Stimulated activated CD4-positive, alpha-beta T cell treated with anti-CD3 and anti-CD28 coated beads, Interleukin-12 subunit alpha, Interleukin-12 subunit beta, amount 100 ng/mL, for 24 hours (primary cell): ENCODE measurements at places on chromosomes 7 and 10.

- DNase-seq, result no peak
Observed at GRCh38 chr10:33112831-33113455, 154.9 kb upstream of the ITGB1 start.

GRCh38 chr7:110841840-110842545, 248.9 kb upstream of the LRRN3 start:
- DNase-seq, result no peak

DNA sequence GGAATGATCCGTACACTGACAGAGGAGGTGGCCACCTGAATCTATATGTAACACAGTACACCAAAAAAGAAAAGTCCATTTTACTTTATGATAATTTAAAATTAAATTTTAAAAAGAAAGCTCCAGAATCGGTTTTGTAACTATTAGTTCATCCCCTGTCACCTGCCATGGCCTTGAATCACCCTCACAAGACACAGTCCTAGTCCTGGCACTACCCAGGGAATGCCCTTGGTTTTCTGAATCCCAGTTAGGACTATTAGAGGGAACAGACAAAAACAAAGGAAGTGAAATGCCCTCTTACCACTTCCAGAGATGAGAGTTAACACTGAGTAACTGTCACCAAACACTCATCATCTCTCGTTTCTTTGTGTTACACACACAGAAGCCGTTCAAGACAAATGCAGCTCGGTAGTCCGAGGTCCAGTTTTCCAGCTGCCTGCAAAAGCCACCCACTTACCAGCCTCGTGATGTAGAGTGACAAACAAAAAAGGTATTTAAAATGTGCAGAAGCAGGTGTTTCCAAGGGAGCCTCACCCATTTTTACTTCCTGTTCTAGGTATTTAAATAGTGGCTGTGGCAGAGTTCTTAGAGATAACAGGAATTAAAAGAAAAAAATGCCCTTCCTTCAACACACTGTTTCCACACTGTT, 6.1 kb downstream of the PTPRN2 start:
- no peak for DNase-seq

- DNase-seq, result no peak
Observed at GRCh38 chr7:144717720-144718119, 118.1 kb downstream of the TPK1 start.

- no peak for DNase-seq
Observed at GRCh38 chr7:122682815-122683550, 15.9 kb downstream of the RNF133 start.

DNA sequence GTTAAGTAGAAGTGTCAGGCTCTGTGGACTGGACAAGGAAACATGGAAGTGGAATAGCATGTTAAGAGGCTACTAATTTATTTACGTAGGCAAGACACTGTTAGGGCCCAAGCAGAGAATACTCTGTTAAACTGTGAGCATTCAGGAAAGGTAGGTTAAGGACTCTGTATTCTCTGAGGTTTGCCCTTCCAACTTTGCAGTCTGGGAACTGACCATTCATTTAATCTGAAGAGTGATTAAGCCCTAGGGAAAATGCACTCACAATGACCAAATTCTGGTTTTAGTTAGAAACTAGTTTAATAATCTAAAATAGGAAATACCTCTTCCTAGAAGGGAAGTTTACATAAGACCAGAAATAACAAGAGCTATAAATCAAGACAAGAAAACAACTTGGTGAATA, 266.6 kb downstream of the SUGCT start:
- no peak for DNase-seq

- no peak for DNase-seq
Observed at GRCh38 chr10:36781570-36781969, 343.8 kb upstream of the ANKRD30A start.

DNA sequence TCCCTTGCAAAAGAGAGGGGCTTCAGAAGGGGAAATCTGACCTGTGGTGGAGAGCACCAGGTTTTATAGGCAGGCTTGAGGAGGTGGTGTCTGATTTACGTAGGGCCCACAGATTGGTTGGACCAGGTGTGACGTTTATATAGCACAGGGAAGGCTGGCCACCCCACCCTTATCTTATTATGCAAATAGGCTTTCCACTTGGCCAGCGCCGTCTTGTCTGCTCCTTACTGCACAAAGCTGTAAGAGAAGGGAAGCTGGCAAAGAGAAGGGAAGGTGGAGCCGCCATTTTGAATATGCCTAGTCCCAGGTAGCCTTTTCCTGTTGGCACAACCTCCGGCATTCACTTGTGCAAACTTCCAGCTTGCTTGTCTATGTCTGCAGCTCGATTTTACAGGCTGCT, 221.4 kb downstream of the GATA3 start:
- no peak for DNase-seq

GRCh38 chr10:68586606-68587305, 26.6 kb downstream of the TET1 start:
- no peak for DNase-seq
